ENCODE measurements at places on chromosomes 2 and 18.
A peak's percentile ranks its signal among the peaks of the same experiment; 100 is the strongest.

DNA sequence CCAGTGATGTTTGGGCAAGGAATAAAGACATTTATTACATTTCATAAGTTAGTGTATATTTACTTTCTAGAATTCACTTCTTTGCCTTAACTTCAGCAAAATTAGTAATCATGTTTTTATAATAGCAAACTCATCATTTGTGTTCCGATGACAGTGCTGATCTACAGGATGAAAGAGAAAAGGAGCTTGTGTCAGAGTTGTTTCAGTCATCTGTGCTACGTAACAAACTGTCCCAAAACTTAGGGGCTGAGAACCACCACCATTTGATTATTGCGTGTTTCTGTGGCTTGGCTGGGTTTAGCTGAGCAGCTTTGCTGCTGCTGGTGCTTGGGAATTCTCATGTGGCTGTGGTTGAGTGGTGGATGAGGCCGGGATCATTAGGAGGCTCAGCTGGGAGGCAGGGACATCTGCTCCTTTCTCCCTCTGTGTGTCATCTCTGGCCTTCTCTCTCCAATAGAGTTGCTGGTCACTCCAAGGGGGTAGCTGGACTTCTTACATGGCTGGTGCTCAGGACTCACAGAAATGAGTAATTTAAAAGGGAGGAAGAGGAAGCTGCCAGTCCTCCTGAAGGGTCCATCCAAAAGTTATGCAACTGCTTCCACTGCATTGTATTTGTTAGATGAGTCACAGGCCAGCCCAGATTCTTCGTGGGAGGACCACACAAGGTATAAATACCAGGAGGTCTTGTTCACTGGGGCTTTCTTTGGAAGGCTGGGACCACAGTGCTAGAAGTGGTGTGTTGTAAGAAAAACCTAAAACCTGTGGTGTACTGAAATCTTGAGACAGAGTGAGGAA, 43.4 kb upstream of the HAAO start:
- no peak for DNase-seq

GRCh38 chr2:103009871-103010270, 248.0 kb downstream of the TMEM182 start:
- no peak for DNase-seq

- DNase-seq = peak; percentile 50
These were observed at the start of gene TGIF1 for GRCh38 chr18:3450012-3450798. TGIF1 (plus strand) TSS chr18:3450172; CDS start chr18:3450490, 318 bp downstream.

DNA sequence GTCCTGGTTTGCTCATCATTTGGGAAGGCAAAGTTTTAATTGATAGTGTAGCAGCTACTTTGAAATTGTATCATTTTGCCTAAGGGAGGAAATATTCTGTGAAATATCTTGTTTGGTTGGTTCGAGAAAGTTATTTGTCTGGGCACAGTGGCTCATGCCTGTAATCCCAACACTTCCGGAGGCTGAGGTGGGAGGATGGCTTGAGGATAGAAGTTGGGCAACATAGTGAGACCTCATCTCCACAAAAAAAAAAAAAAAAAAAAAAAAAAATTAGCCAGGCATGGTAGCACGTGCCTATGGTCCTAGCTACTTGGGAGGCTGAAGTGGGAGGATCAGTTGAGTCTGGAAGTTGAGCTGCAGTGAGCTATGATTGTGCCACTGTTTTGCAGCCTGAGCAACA, 3.1 kb upstream of the ADGRF3 start:
- DNase-seq = no peak

GRCh38 chr18:44602380-44602779, 78.3 kb upstream of the SETBP1 start:
- no peak for DNase-seq

- DNase-seq = no peak
These were observed 188.8 kb upstream of the EPC2 start for GRCh38 chr2:148455791-148456190.

GRCh38 chr2:110100480-110100879, 15.1 kb downstream of the MALL start:
- no peak for DNase-seq
